ENCODE measurements at places on chromosomes 1 and 21.

- DNase-seq: no peak
Measured at GRCh38 chr1:46437723-46438122, 43.6 kb downstream of the FAAH start.

- DNase-seq: no peak
Measured at GRCh38 chr1:9238134-9238533, 3.6 kb downstream of the H6PD start.

- no peak for DNase-seq
Measured at GRCh38 chr1:232302376-232303221, 327.3 kb downstream of the SIPA1L2 start.

DNA sequence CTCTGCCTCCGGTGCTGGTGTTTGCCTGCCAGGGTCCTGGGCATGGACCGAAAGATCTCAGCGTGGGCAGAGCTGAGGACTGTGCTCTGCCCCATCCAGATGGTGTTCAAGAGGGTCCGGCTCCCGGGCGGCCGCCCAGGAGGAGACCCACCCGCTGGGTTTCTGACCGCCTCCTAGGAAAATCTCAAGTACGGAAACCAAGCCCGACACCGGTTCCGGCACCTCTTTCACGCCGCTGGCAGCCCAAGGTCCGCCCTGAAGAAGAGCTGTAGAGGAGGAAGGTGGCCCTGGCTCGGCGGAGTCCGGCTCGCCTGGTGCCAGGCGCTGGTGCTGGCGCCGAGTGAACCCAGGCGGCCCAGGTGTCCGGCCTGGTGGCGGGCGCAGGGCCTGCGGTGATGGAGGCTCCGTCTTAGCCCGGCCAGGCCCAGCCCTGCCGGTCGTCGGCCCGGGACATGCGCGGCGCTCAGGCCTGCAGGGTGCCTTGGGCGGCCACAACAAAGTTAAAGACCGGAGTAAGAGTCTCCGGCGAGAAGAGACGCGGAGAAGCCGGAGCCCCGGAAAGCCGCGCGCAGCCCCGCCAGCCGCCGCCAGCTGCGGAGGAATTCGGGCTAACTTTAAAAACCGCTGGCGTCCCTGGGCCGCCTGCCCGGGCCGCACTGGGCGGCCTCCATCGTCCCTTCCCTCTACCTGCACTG is 1.5 kb downstream of the GRIK3 start:
- DNase-seq: no peak

GRCh38 chr1:147757015-147757990 is 3.1 kb downstream of the GJA5 start:
- peak; percentile 36 for DNase-seq

DNA sequence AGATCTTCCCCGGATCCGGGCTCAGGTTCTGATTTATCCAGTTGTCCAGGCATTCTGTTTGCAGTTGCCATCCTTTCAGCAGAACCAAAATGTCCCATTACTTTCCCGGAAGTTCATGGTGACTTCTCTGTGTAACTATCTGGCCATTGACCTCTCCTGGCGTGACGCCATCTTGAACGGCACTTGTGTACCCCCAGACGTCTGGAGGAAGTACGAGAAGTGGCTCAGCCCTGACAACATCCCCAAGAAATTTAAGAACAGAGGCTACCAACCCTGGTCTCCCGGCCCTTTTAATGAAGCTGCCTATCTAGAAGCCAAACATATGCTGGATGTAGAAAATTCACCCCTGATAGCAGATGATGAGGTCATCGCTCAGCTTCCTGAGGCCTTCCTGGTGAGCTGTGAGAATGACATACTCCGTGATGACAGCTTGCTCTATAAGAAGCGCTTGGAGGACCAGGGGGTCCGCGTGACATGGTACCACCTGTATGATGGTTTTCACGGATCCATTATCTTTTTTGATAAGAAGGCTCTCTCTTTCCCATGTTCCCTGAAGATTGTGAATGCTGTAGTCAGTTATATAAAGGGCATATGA is 22.4 kb downstream of the AADACL4 start:
- DNase-seq: no peak

DNA sequence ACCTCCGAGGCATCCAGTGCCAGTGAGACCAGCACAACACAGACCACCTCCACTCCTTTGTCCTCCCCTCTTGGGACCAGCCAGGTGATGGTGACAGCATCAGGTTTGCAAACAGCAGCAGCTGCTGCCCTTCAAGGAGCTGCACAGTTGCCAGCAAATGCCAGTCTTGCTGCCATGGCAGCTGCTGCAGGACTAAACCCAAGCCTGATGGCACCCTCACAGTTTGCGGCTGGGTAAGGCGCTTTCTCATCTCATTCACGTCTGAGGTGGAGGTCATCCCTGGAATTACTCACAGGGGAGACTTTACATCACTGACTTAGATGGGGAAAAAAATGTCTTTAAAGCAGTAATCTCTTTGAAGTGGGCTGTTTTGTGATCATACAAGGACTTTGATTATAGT is 106.3 kb downstream of the CD247 start:
- no peak for DNase-seq

DNA sequence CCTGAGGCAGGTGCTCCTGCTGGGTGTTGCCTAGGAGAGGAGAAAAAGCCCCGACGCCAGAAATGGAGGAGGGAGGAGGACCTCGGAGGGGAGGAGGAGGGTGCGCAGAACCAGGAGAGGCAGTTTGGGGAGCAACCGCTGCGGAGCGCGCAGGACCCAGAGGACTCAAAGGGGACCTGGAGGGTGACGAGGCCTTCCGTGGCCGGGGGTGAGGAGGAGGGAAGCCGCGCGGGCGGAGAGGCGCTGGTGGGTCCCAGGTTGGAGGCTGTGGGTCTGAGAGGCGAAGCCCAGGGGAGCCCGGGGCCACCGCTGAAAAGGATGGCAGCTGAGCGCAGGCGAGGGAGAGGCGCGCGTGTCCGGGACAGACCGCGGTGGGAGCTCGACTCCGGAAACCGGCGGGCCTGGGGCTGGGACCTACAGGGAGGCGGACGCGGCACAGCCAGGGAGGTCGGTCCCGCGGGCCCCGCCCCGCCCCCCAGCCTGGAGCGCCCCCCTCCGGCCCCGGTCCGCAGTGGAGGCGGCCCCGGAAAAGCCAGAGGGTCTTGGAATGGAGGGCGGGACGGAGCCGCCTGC is 15.1 kb downstream of the RNF223 start:
- DNase-seq: no peak

GRCh38 chr21:32301596-32301995 is 2.9 kb downstream of the MRAP start:
- no peak for DNase-seq

GRCh38 chr1:230456478-230456877 is 30.3 kb upstream of the PGBD5 start:
- no peak for DNase-seq

GRCh38 chr21:28867401-28867800 is 125.3 kb downstream of the LTN1 start:
- DNase-seq: no peak

DNA sequence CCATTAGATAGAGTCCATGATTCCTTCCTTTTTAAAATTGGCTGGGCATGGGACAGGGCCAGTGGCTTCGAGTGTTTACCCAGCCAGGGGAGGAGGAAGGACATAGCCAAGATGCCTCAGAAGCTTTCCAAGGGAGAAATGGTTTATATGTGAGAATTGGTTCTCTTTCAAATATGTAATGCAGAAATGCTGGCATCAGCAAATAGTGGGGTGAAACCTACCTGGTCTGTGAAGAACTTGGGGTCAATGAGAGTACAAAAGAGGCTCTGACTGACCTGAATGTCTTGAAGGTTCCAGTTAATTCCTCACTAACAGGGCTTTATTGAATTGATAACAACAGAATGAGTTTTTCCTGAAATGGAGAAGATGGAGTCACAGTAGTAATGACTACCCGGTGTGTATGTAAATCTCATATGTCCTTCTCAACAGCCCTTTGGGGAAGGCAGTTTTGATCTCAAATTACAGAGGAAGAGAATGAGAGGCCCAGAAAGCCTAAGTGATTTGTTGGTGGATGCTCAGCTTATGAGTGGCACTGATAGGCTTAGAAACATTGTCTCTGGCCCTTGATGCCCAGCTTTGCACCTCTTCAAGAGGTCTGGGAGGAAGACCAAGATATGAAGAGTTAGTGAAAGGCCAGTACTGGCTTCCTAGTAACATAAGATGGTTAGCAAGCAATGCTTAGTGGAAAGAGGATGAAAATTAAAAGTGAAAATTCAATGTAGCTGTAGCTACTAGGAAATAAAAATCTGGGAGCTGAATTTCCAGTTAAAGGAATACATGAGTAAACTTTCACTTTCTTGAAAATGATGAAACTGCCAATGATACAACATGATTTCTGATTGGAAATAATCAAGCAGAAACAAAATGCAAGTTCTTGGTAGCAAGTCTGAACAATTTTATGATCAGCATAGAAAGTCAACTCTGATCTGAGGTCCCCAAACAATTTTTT is 2.7 kb downstream of the ATF3 start:
- DNase-seq: no peak

- DNase-seq: no peak
Measured at GRCh38 chr21:32351428-32351827, 41.4 kb downstream of the URB1 start.

- no peak for DNase-seq
Measured at GRCh38 chr1:62245201-62245600, 50.6 kb downstream of the L1TD1 start.

DNA sequence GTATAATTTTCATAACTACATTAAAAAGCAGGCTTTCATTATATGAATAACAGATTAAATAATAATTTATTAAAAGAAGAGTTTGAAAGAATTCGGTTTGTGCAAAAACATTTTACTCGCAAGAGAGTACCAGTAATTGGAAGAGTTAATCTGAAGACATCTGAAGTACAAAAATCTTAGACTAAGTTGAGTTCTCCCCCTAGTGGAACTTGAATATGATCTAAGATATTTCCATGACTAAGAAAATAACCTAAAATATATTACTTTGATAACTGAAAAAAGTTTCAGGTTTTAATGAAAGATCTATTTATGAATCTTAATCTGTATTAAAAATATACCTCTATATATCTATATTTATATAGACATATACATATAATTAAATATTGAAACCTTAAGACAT is 112.5 kb upstream of the GFI1 start:
- DNase-seq: no peak

- no peak for DNase-seq
Measured at GRCh38 chr1:234559152-234559901, 50.7 kb downstream of the IRF2BP2 start.

DNA sequence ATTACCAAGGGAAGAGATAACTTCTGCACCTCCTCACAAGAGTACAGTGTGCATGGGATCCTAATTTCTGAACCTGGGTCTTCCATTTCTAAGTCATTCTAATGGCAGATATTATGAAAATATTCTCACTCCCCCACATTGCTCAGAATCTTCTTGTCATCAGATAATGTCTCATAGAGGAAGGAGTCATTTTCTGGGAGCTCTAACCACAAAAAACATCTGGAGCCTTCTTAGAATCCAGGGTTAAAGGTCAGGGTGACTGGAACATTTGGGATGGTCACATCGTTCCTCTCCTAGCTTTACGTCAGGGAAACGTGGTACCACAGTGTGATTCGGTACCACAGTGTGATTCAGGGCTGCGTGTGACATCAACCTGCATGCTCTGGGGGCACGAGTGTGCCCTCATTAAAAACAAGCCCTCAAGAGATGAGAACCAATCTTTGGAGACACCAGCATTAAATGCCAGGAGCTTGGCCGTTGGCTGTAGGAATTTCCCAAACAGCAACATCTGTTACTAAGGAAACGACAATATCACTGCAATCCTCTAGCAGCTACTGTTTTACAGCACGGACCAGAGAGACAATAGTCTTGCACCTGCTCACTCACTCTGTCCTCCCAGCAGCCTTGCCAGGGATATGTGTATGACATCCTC is 179.1 kb downstream of the PSMG1 start:
- DNase-seq: no peak

DNA sequence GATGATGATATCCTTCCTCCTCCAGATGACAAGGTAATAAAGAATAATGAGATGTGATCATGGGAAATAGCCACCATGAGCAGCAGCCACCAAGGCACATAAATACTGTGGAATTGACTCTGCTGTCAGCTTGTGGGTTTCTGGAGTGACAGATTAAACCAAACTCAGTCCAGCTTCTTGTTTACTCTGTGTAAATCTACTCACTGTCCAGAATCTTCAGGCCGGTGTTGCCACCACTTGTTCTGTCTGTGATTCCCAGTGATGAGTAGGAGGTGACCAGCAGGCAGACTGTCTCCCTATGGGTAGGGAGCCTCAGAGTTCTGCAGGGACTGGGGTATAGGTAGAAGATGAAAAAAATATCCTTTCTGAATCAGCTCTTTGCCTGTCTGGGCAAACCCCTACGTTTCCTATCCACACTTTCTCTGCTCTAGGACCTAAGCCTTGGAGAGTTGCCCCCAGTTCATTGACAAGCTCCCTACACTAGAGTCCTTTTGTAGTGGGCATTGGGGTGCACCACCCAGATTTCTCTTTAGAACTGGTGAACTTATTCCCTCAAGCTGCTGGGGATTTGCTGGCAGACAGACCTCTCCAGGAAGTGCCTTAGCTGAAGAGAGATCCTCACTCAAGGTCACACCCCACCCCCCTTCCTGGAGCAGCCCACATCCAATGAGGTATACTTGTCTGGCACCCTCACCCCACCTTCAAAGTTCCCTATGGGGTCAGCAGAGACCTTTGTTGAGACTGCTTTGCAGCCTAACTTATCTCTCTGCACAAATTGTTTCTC is 47.6 kb downstream of the ATP1A1 start:
- no peak for DNase-seq

GRCh38 chr1:226987179-226987536 is 47.1 kb downstream of the COQ8A start:
- no peak for DNase-seq

GRCh38 chr1:185719021-185719420 is 15.2 kb upstream of the HMCN1 start:
- no peak for DNase-seq

- no peak for DNase-seq
Measured at GRCh38 chr1:40044110-40044509, 3.6 kb downstream of the CAP1 start.

DNA sequence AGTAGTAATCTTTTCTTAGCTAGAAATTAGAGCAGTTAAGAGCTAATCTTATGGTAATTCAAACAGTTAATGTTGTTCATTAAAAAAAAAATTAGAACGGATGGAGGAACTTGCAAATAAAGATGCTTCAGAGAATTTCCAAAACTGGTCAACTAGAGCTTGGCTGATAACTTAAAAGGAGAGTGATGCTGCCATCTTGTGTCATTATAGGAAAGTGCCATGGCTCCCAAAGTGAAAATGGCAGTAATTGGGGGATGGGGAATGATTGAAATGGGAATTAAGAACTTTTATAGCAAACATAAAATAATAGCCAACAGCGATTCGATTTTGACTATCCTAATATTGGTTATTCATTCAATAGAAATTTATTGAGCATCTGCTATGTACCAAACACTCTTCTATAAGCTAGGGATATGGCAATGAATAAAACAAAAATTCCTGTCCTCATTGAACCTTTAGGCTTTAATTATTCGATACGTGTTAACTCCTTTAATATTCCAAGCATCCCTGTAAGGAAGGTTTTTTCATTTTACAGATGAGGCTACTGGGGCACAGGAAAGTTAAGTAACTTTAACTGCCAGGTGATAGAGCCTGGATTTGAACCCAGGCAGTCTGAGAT is 5.7 kb upstream of the PLPP3 start:
- peak; percentile 42 for DNase-seq

Data from mucosa of gallbladder (tissue), 1 donor.